ENCODE measurements at places on chromosomes 7 and 10.

DNA sequence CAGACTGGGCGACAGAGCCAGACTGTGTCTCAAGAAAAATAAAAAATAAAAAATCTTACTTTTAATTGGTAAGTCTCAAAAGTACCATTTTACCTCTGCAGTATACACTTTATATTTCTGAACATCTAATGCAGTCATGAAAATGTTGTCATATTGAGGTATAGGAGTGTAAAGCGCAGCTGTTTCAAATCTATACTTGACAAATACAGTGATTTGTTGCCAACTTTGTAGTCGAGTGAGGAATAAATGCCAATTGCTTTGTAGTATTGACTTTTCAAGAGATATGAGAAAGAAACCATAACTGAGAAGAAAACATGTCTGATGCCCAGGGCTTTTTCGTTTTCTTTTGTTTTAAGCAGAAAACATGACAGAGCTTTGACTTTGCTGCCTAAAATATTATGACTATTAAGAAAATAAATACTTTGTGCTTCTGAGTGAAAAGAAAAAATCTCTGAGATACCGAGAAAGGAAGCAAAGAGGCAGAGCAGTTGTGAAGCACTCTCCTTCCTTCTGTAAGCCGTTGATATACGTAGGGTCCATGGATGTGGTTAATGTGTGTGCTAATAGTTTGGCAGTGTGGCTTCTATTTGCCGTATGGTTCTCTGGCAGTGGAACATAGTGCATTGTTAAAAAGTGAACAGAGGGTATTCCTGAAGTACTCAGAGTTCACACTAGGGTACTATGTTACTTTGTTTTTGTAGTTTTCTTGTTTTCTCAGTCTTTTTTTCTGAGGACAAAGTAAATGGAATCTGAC lies 38.2 kb downstream of the AVL9 start:
- no peak for DNase-seq

DNA sequence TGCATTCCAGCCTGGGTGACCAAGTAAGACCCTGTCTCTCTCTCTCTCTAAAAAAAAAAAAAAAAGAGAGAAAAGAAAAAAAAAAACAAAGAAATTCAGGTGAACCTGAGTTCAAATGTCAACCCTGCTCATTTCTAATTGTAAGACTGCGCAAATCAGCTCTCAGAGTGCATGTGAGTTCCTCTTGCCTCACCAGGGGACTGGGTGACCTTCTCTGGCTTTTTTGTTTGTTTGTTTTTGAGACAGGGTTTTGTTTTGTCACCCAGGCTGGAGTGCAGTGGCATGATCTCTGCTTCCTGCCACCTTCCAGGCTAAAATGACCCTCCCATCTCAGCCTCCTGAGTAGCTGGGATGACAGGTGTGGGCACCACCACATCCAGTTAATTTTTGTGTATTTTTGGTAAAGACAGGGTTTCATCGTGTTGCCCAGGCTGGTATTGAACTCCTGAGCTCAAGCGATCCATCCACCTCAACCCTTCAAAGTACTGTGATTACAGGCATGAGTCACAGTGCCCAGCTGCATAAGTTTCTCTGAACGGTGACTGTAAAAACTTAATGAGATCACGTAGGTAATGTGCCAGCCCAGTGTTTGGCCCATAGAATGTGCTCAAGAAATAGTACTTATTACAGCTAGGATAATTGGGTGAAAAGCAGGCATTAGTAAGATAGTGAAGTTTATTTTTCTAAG lies 45.3 kb upstream of the BAMBI start:
- DNase-seq = no peak

- DNase-seq = no peak
These were observed 109.3 kb downstream of the RTKN2 start for GRCh38 chr10:62159351-62159750.

- no peak for DNase-seq
These were observed 735.6 kb downstream of the XPNPEP1 start for GRCh38 chr10:109187677-109188076.

DNA sequence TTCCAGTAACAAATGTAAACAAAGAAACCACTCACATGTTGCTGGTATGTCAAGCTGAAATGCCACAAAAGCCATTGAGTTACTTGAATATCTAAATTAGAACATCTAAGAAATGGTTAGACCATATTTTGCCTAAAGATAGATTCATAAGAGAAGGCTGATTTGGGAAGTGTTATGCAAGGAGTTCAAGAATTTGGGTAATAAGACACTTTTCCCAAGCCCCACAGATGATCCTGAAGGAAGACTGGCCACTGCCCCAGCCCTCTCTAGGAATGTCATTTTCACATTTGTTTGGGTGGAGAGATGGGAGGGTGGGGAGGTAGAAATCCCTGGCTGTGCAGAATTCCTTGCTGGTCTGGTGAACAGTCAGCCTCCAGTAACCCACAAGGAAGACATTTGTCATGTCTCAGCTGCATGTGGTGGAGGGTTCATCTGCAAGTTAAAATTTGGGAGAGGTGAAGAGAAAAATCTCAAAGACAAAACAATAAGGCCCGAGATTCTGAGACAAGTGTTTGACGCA lies 427.2 kb upstream of the KLF6 start:
- DNase-seq = no peak

DNA sequence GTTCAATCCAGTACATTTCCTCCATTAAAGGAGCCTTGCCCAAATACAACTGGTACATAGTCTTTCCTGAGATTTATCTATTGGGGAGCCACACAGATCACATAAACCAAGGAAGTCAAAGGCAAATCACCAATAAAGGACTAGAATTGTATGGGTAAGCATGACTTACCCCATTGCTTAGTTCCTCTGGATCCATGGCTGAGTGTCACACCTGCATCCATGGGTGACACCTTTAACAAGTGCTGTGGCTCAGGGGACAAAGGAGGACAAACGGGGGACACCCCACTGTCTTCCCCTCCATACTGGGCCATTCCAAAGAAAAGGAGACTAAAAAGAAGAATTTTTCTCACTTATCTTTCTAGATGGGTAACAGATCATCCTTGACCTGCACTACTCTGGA lies 30.4 kb downstream of the ZNF92 start:
- DNase-seq = no peak

DNA sequence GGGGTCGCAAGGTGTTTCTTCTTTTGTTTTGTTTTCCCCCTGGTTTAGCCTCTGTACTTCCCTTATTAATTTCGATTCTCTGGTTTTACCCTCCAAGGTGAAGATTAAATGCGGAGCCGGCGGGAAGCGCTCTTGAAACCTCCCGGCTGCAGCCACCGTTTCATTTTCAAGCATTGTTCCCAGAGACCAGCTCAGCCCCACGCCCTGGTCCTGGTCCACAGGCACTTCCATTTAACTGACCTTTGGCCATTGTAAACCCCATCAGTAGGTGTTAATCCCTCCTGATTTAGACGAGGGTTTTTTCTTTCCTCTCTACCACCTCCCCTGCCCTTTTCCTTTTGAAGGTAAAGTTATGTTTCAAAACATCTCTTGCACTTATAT lies 39.2 kb upstream of the ENO4 start:
- DNase-seq = no peak

- no peak for DNase-seq
These were observed 75.0 kb upstream of the ADAM12 start for GRCh38 chr10:126463286-126463685.

DNA sequence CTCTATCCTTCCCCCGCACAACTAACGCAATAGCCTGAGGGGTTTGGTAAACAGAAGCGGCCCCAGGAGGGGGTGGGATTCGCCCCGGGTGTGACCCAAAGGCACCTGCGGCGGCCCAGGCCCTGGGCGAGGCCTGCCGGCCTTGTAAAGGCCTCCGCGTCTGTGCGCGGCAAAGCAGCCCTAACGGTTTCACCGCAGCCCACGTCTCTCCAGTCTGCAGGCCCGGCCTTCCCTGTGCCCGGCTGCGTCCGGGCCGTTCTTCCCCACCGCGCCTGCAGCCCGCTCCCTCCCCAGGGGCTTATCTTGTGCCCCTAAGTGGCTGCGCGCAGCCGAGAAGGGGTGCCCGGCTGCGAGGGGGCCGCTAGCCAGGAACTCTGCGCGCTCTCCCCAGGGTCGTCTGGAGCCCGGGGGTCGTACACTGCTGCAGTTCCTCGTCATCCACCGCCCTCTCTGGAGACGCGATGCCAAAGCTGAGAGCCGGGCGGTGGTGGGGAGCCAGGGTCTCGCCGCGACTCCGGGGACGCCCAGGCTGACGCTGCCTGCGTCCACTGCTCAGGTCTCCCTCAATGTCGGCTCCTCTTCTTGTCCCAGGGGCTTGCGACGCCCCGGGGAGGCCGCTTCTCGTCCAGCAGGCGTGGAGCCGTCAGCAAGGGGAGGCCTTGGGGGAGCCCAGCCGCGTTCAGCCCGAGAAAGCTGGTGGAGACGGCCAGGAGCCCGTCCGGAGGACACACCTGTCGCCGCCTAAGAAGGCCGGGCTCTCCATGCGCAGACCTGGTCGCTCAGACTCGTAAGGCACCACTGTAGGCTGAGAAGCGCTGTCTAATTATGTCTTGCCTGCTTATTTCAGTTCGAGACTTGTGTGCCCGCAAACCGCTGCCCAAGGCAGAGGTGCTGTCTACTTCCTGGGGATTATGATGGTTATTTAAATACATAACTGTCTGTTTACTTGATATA lies 132.3 kb downstream of the SPAG6 start:
- DNase-seq = no peak

DNA sequence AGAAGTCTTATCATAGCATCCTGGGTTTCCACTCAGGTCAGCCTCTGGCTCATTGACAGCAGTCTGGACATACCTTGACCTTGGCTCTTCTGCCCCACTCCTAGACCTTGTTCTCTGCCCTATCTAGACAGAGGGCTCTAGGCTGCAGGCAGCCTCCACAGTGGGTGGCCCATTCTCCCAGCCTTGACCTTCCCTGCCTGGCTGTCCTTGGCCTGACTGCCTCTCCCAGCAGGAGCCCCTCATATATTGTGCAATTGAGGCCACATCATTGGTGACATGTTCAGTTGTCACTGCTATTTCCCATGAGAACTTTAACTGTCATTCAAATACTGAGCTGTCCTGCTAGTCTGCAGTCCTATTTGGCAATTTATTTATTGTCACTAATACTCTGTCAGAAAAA lies 503.4 kb downstream of the PLXNA4 start:
- no peak for DNase-seq

DNA sequence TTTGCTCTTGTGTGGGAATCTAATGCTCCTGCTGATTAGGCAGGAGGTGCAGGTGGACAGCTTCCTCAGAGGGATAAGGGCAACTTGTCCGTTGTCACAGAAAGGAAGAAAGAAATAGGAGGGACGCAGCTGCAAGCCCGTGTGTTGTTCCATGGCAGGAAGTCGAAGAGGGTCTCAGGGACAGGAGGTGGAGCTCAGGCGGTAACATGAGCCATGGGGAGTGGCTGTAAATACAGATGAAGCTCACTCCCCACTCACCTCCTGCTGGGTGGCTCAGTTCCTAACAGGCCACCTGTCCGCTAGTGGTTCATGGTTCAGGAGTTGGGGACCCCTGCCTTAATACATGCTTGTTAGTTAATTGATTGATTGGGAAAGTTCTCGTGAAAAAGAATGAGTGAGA lies 101.7 kb upstream of the SFMBT2 start:
- DNase-seq = no peak

GRCh38 chr10:116237260-116237659 lies 35.7 kb downstream of the GFRA1 start:
- no peak for DNase-seq

DNA sequence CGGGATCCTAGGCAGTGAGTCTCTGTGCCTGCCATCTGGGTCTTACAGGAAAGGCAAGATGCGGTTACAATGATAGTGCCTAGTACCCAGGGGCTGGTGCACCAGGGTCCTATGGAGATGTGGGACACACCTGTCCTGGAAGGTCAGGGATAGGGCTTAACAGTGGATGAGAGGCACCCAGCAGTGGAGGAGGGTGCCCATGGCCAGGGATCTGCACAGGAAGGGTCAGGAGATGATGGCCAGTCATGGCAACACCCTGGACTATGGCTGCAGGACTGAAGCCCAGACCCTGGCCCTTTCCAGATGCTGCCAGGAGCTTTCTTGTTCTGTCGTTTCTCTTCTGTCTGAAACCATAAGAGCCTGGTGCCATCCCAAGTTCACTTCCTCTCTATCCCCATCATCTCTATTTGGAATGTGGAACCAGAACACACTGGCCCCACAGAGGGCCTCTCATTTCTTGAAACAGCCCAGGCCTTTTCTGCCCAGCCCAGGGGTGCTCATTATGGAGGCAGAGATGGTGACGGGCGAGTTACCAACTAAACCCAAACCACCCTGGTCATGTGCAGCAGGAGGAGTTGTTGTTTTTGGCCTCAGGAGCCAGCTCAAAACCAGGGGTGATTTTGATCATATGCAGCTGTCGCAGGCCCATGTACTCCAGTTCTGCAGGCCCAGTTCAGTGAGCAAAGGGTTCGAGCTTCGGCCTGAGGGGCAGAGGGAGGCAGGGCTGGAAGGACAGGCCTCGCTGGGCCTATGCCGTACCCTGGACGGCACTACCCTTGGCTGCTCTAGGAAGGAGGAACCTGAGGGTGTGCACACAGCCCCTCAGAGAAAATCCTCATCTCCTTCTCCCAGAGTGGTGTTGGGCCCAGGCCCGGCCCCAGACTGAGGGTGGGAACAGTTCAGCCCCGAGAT lies 52.6 kb upstream of the GDF10 start:
- DNase-seq = no peak

GRCh38 chr7:157493017-157493416 lies 156.2 kb downstream of the DNAJB6 start:
- DNase-seq = no peak

- DNase-seq = peak; percentile 59
These were observed at the start of gene FLNC for GRCh38 chr7:128830231-128831177. Gene FLNC (plus strand): TSS chr7:128830406. CDS start chr7:128830638, 232 bp downstream.

DNA sequence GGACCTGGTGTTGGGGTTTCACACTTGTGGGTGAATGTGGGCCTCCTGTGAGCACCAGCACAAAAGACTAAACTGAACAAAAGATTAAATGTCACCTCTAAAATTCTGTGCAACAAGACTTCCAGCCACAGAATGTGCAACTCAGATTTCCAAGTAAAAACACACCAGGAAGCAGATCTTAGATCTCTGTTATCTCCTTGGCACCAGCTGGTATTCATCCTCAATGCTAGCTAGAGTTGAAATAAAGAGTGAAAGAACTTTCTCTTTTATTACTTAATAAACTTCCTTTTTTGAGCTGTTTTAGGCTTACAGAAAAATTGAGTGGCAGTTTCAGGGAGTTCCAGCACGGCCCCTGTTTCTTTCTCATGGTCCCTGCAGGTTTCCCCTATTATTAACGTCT lies 40.2 kb downstream of the EGFR start:
- DNase-seq = no peak

Data from HTR-8/SVneo (cell line).